ENCODE measurements at places on chromosomes 5 and 9. TPM values are rescaled to one million over a fixed set of nuclear protein-coding genes. Genes with fewer than 3 reads are reported as not detected.

Gene GABRA1
- total RNA-seq, result not detected

Gene LAMC3
- total RNA-seq, result 14.3 TPM

Gene UBAP2
- 15.9 TPM for total RNA-seq

Gene ASS1
- 991 TPM for total RNA-seq

Gene DRD1
- total RNA-seq, result 0.15 TPM

Gene MEIKIN
- total RNA-seq, result not detected

Gene SCGB3A1
- not detected for total RNA-seq

Gene NIM1K
- not detected for total RNA-seq

Gene ZBTB34
- total RNA-seq, result 2.0 TPM

- DNase-seq, result no peak
These were observed 3.4 kb upstream of the APBA1 start for GRCh38 chr9:69675563-69675962.

DNA sequence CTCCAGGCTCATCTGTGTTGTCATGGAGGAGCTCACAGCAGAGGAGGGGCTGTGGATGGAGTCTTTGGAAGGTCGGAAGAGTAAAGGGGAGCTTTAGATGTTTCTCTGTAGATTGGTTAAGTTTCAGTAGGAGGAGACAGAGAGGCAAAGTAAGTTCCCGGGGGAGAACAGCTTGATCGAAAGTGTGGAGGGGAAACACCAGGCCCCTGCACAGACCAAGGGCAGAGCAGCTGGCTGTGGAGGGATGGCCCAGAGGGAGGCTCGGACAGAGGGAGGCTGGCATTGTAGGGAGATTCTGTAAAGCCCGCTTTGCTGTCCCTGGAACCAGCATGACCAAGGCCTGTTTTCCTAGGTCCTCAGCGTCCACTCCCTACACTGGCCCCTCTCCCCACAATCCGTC is 5.3 kb upstream of the OR2V2 start:
- DNase-seq, result no peak

DNA sequence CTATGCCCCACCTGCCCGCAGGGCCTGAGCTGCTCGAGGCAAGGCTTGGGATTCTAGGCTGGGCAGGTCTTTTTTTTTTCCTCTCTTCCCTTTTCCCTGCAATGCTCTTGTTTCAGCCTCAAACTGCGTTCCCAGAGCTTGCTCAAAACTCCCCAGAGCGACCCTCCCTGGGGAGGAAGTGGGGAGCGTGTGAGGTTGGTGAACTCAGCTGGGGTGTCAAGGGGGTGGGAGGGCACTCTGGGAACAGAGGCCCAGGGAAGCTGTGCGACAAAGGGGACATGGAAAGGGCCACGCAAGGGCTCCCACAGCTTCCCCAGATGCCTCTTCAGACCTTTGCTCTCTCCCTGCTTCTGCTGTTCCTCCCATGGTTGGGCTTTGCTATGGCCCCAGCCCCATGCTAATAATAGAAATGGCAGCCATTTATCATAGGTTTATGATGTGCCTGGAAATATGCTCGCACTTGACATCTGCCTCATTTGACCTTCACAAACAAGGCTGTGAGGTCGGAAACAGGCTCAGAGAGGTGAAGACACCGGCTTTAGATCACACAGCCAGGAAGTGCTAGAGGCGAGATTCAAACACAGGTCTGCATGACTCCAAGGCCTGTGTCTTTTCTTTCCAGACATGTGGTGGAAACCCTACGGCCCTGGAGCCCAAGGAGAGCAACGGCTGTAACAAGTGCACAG is 40.9 kb upstream of the IL17B start:
- DNase-seq, result no peak

GRCh38 chr5:173944511-173944910 is 44.5 kb upstream of the C5orf47 start:
- no peak for DNase-seq

- DNase-seq, result no peak
These were observed 11.7 kb downstream of the ZNF510 start for GRCh38 chr9:96766199-96766598.

- no peak for DNase-seq
These were observed 94.0 kb upstream of the PTGER4 start for GRCh38 chr5:40585537-40586267.

DNA sequence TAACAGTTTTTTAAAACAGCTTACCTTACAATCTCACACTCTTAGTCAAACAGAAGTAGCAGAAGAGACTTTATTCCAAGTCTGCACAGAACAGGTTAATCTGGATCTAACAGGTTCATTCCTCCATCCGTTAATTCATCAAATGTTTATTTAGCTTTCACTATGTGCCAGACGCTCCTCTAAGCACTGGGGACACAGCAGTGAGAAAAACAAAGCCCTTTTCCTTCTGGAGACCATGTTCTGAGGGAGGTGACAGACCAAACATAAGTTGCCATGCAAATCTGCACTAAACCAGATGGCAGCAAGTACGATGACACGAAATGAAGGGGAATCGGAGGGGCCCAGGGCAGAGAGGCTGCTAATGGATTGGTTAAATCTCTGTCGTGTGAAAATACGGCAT is 17.1 kb upstream of the GLIPR2 start:
- DNase-seq, result no peak

GRCh38 chr9:114141553-114142402 is 13.6 kb upstream of the COL27A1 start:
- no peak for DNase-seq

GRCh38 chr5:164361986-164362385 is 856.6 kb downstream of the MAT2B start:
- no peak for DNase-seq

- DNase-seq, result no peak
These were observed 134.5 kb downstream of the PALM2AKAP2 start for GRCh38 chr9:109914280-109915027.

GRCh38 chr9:92738661-92739081 is 26.0 kb downstream of the BICD2 start:
- DNase-seq, result no peak

DNA sequence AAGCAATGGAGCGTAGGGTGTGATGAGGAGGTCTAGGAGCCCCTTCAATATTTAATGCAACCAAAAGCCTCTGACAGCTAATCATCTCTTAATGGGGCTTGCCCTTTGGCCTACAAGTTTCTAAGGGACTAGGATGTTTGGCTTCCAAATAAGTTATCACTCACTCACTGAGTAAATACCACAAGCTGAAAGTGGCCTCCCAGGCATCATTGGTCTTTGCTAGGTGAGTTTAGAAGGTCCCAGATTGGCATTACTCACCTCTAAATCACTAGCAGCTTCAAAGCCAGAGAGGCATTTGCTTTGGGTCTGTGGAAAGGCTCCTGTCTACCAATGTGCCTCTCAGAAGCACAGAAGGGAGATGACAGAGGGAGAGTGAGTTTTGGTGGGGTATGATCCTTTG is 344.2 kb downstream of the NTRK2 start:
- DNase-seq, result no peak

GRCh38 chr9:98935071-98935505 is 8.6 kb upstream of the COL15A1 start:
- no peak for DNase-seq

- DNase-seq, result no peak
These were observed 157.8 kb upstream of the TNC start for GRCh38 chr9:115275753-115276152.

GRCh38 chr5:124477062-124477461 is 269.4 kb downstream of the ZNF608 start:
- no peak for DNase-seq

GRCh38 chr9:98328770-98329169 is 73.3 kb upstream of the TBC1D2 start:
- DNase-seq, result no peak

Data from right lobe of liver (tissue), 6 donors.